CD4-positive, alpha-beta T cell treated with Interleukin-17A for 1 hour (primary cell): ENCODE measurements at places on chromosomes 16 and 17.

DNA sequence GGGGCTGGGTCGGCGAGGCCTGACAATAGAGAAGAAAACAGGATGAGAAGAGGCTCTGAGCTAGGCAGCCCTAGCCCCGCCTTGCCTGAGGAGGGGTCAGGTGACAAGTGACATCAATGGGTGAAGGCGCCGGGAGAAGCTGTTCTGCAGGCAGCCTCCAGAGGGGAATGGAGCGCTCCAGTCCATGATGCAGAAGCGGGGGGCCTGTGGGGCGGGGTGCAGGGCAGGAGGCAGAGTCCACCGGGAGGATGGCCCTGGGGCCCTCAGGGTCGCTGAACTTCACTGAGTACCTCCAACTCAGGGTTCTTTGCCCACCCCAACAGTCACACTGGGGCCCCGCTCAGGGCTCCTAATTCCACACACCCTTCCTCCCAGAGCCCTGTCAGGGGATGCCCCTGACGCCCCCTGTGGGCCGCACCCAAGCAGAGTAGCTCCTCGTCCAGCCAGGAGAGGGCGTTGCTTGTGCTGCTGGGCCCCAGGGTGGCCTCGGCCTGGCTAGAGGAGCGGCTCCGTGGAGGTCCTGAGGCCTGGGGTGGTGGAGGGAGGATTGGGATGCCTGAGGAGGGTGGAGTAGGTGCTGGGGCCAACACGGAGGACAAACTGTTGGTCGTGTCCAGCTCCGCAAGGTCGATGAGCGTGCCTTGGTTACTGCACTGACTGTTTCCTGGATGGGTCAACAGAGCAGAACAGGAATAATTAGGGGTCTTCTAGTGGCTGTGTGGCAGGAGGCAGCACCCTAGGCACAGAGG, 20.8 kb downstream of the GGA3 start:
- DNase-seq: no peak

DNA sequence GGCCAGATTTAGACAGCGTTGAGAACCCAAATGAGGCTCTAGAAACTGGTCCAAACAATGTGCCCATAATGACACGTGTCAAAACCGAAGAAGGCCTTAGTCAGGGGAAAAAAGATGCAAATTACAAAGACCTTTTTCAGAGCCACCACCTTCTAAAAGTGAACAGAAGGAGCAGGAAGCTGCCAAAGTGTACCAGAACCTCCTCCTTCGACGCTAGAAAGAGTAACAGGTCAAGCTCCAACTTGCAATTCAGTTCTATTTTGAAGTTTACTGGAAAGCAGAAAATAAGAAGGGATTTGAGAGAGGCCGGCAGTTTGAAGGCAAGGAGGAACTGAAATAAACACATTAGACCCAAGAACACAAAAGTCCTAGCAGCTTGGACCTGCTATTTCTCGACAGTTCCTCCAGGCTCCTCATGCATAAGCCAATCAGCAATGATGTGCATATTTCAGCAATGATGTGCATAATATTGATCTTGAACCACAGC, 61.8 kb downstream of the XYLT1 start:
- no peak for DNase-seq

GRCh38 chr16:22645868-22646267, 135.2 kb downstream of the NPIPB5 start:
- DNase-seq: no peak

- peak; percentile 79 for DNase-seq
These were observed 26.2 kb upstream of the ZNF652 start for GRCh38 chr17:49388290-49388640.

DNA sequence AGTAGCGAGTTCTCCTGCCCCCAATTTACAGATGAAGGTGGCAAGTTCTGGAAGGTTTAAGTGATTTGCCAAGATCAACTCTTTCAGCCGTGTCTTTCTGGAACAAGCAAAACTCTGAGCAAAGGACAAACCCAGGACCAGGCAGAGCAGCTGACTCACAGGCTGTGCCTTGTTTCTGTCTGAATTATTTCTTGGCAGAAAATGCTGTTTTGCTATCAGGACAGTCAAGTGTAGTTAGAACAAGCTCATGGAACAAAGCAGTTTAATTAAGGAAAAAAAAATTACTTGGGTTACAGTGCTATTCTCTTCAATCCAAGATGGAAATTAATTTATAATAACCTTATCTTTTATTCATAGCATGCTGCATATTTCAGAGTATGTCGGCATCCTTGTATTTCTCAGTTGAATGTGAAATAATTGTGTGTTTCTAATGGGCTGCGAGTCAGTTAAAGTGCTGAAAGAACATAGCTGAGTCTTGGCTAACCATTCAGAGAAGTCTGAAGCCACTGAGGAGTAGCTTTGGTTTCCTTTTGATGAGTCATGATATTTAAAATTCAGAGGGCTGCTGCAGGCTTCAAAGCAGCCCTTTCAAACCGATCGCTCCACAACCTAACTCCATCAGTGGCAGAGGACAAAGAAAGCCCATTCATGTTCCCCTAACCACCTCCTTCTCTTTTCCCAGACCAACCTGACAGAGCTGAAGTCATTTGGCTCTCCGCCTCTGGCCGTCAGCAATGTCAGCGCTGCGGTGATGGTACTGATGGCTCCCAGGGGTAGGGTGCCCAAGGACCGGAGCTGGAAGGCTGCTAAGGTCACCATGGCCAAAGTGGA, 143.7 kb downstream of the ZNF18 start:
- no peak for DNase-seq

DNA sequence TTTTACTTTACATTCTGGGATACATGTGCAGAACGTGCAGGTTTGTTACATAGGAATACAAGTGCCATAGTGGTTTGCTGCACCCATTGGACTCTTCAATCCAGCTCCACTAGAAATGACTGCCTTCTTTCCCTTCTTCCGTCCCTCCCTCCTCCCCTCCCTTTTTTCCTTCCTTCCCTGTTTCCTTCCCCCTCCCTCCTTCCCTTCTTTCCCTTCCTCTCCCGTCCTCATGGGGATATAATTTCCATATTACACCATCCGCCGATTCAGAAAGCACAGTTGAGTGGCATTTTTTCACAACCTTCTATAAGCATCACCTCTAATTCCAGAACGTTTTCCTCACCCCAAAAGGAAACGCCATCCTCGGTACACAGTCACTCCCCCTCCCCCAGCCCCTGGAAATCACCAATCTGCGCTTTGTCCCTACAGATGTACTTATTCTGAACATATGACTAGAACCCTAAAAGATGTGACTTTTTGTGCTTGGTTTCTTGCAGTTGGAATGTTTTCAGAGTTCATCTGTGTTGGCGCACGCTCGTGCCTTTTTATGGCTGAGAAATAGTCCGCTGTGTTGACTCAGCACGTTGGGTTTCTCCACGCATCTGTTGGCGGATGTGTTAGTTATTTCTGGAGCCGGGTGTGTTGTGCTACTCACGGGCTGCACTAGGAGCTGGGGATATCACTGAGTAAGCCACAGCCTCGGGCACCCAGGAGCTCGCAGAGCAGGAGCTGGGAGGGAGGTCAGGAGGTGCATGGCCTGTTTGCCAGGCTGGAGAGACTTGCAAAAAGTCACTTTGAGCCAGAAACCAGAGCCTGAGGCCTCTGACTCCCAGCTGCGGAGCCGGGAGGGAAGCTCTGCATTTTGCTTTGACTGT, 336.4 kb downstream of the SEC14L1 start:
- DNase-seq: no peak

- DNase-seq: no peak
These were observed 27.8 kb downstream of the BAHCC1 start for GRCh38 chr17:81422776-81423697.

- DNase-seq: no peak
These were observed 4.7 kb upstream of the KAT7 start for GRCh38 chr17:49783791-49784190.

DNA sequence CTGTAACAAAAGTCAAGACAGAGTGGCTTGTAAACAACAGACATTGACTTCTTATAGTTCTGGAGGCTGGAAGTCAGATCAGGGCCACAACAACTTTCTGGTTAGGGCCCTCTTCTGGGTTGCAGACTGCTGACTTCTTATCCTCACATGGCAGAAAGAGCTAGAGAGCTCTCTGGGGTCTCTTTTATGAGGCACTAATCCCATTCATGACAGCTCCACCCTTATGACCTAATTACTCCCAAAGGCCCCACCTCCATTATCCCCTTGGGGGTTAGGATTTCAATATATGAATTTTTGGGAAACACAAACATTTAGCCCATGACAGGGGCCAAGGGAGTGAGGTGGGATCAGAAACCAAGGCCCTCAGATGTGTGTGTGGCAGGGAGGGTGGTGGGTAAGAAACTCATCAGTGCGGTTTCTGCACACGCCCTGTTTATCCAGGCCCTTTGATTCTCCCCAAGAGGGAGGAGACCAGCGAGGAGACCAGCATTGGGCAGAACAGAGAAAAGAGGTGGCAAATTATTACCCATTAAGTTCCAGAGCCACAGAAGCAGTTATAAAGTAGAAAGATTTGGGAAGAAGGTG, 74.8 kb downstream of the UTP18 start:
- no peak for DNase-seq

- no peak for DNase-seq
These were observed 2.6 kb downstream of the ZACN start for GRCh38 chr17:76081295-76082210.
